SK-N-DZ (cell line): ENCODE measurements at places on chromosomes 4 and X.

GRCh38 chrX:71224098-71224708, 1.2 kb downstream of the GJB1 start:
- no peak for DNase-seq

- DNase-seq = no peak
Observed at GRCh38 chrX:123093792-123094191, 90.3 kb upstream of the GRIA3 start.

- DNase-seq = no peak
Observed at GRCh38 chr4:78543424-78544125, 8.0 kb upstream of the ANXA3 start.

DNA sequence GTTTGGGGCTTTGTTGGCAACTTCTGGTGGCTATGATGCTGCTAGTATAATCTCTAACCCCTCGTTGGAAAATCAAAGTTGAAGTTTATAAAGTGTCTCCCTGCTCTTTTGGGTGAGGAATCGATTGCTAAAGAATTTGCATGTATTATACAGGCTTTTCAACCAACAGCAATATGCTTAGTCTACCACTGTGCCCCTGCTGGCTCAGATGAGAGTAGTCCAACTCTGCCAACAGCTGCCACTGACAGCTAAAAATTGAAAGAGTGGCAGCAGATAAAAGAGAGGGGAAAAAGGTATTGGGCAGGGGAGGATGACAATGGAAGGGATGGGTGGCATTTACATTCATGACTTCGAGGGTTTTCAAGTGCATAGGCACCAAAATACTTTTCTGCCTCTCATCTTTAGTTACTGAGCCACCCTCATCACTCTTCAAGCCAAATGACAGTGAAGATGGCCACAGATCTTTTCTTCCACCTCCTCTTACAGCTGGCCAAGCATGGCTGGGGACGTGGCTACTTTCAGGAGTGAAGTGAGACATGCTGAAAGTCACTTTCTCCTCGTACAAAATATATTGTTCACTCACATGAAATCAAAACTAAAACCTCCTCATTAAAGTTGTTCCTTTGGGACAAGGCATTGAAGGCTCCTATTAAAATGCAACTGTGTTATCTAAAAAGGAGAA, 2.7 kb upstream of the GRIA3 start:
- no peak for DNase-seq

GRCh38 chr4:968221-968620, 5.1 kb downstream of the DGKQ start:
- DNase-seq = no peak

- no peak for DNase-seq
Observed at GRCh38 chrX:110414679-110415439, 56.2 kb downstream of the RTL9 start.

DNA sequence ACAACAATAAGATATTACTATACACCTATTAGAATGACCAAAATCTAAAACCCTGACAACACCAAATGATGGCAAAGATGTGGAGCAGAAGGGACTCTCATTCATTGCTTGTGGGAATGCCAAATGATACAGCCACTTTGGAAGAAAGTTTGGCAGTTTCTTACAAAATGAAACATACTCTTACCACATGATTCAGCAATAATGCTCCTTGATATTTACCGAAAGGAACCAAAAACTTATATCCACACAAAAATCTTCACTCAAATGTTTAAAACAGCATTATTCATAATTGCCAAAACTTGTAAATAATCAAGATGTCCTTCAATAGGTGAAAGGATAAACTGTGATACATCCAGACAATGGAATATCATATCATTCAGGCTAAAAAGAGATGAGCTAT, 180.9 kb downstream of the COL25A1 start:
- DNase-seq = no peak

DNA sequence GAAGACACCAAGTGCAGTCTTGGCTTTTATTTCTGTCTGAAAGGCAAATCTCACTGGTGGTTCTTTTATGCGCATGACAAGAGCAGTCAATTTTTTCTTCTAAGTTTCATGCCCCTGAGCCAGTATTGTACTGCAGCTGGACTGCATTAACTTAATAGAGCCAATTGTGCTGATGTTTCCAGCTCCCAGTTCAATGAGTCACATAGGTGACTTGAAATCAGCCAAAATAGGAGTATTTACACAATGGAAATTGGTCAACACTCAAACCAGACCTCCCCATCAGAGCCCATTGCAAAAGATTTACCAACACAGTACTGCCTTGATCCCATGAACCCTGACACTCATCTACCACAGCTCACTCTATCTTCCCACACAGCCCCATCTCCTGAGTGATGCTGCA, 100.3 kb upstream of the GUCY1A1 start:
- no peak for DNase-seq

DNA sequence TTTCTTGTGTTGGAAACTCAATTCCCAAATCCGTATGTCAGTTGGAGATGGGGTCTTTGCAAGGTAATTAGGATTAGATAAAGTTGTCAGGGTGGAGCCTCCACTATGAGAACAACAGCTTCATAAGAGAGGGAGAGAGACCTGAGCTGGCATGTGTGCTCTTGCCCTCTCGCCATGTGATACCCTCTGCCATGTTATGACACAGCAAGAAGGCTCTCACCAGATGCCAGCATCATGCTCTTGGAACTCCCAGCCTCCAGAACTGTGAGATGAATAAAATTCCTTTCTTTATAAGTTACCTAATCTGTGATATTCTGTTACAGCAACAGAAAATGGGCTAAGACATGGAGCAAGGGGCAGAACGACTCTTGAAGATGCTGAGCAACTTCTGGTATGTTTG, 201.9 kb upstream of the BOD1L1 start:
- no peak for DNase-seq

- peak; percentile 43 for DNase-seq
Observed at GRCh38 chr4:70559211-70559830, 32.7 kb upstream of the AMBN start.

DNA sequence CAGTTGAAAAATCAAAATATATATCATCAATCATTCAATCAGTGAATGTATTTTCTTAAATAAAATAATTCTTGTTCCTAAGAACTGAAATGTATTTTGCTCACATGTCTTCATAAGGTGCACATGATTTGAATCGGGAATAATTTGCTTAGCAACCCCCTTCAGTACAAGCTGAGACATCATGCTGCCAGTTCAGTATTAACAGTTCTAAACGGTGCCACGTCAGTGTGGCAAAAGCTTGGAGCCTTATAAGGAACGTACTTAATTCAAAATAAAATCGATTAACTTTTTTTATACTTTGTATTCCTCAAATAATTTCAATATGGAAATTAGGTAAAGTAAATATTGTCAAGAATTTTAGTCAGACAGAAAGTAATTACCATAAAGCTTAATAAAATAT, 287.9 kb downstream of the CCSER1 start:
- no peak for DNase-seq
